ENCODE measurements at places on chromosomes 11 and 22.

DNA sequence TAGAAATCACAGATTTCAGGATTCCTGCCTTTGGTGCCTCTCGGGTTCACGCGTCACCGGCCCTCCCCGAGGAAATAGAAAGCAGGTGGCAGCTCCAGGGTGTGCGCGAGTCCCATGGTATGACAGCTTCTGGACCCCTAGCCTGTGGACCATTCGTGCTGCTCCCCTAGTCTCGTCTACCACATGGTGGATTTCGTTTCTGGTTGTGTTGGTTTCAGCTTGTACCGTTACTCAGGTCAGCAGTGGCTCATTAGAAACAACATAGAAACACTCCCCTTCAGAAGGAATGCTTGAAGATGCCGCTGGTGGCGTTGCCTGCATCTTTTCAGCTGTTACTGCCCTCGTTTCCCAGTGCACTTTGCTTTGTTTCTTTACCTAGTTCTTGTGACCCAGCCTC, 700 bp downstream of the TTC17 start:
- peak; percentile 18 for DNase-seq

- DNase-seq: no peak
These were observed 8.5 kb downstream of the DCHS1 start for GRCh38 chr11:6646918-6647679.

- DNase-seq: no peak
These were observed 1309.6 kb upstream of the RAG2 start for GRCh38 chr11:37907436-37908218.

DNA sequence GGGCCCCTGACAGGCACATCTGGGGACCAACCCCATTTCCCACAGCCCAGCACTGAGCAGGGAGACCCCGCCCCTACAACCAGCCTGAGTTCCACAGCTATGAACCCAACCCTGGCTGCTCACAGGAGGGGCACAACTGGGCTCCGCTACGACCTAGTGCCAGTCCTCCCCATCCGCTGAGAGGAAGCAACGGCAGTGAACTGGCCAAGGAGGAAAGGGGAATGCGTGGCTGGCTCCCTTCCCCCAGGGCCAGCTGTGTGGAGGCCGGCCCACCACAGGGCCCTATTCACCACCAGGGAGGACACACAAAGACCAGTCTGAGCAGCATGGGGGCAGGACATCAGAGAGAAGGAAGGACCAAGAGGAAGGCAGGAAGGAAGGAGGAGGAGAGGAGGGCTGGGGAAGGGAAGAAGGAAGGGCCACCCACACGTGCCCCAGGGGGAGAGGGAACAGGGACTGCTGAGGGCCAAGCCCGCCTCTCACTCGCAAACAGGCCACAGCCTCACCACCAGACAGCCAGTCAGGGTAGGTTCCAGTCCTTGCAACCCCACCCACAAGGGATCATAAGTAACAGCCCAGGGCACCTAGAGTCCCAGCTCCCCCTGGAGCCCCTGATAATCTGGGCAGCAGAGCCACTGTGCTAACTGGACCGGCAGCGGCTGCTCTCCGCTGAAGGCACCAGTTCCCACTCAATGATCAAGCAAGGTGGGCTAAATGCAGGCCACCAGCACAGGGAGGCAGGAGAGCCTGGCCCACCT, 8.5 kb upstream of the GAL3ST1 start:
- no peak for DNase-seq

DNA sequence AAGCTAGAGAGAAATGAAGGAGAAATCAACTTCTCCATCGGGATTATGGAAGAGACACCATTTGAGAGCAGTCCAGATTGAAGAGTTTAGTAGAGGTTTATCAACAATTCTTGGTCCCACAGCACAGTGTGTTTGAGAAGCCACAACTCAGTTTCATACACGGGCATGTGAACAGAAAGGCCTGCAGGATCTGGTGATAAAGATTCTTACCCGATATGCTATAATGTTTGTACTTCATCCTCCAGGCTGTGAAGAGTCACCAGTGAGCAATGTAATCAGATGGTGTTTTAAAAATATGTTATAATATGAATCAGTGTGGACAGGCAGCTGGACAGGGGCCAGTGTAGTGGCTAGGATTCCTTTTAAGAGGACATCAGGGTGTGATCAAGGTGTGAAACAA, 29.7 kb upstream of the VWA5A start:
- DNase-seq: no peak

GRCh38 chr11:134513585-134514120, 101.6 kb upstream of the B3GAT1 start:
- no peak for DNase-seq

- DNase-seq: no peak
These were observed 4.7 kb upstream of the GRAMD1B start for GRCh38 chr11:123425367-123425766.

DNA sequence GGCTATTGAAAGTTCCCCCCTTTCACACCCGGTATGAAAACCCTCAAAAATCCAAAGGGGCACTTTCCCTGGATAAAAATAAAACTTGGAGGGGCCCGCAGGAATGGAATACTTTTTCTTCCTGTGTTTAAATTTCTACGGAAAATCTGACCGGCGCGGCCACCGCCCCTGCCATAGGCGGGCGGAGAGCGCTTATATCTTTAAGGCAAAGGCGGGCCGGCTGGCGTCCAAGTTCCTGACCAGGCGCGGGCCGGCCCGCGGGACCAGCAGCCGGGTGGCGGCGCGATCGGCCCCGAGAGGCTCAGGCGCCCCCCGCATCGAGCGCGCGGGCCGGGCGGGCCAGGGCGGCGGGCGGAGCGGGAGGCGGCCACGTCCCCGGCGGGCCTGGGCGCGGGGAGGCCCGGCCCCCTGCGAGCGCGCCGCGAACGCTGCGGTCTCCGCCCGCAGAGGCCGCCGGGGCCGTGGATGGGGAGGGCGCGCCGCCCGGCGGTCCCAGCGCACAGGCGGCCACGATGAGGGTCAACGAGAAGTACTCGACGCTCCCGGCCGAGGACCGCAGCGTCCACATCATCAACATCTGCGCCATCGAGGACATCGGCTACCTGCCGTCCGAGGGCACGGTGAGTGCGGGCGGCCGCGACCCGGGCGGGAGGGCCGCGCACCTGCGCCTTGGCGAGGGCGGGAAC, at the start of gene ANO1:
ANO1 (plus strand) TSS at position 223 of the 686 bp plus-strand sequence; CDS start at position 513, 290 bp downstream.
- DNase-seq: no peak
